Cortex of kidney (tissue), 1 donor: ENCODE measurements at places on chromosomes 2 and 18.

DNA sequence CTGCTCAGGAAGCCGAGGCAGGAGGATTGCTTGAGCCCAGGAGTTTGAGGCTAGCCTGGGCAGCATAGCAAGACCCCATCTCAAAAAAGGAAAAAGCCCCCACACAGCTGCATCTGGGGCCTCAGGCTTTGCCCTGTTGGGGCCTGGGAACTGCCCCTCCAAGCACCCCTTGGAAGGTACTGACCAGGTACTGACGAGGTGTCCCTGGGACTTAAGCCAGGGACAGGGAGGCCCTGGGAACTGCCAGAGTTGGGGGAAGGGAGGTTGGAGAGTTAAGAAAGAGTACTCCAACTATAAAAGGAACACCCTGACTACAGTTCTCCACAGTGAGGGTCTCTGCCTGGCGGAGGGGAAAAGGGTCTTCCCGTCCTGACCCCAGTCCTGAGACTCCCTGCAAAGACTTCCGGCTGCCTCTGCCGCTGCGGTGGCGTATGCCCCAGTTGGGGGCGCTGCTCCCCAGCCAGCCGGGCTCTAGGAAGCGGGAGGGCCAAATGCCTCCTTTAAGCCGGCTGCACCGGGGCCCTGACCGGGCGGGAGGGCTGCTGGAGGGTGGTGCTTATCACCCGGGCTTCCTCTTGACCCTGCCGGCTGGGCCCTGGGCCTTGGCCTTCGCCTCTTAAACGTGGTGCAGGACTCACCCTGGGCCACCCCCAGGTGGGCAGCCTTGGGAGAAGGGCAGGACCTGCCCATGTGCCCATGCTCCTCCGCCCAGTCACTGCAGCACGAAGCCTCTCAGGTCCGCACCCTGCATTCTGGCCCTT is 12.8 kb downstream of the SLC30A3 start:
- no peak for DNase-seq

DNA sequence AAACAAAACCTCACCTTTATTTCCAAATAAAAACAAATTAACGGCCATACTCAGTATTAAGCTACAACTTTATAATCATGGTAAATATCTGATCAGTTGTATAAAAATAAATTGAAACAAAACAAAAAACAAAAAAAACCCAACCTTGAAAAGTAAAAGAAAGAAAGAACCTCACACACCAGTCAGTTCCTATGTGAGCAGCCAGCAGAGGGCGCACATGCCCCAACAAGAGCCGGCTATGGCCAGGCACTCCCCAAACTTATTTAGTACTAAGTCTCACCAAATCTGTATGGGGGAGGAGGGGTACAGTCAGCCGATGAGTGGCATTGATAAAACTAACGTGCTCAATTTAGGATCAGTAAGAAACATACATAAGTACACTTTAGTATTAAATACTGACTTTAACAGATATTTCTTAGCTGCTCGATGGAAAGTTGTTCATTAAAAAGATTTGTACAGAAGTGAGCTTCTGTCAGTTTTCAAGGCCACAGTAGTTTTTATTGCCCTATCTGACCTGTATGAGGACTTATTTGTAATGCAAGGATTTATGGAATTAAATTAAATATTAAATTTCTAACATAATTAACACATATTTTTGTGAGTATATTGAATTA is 172.6 kb downstream of the TCF4 start:
- DNase-seq, result no peak

DNA sequence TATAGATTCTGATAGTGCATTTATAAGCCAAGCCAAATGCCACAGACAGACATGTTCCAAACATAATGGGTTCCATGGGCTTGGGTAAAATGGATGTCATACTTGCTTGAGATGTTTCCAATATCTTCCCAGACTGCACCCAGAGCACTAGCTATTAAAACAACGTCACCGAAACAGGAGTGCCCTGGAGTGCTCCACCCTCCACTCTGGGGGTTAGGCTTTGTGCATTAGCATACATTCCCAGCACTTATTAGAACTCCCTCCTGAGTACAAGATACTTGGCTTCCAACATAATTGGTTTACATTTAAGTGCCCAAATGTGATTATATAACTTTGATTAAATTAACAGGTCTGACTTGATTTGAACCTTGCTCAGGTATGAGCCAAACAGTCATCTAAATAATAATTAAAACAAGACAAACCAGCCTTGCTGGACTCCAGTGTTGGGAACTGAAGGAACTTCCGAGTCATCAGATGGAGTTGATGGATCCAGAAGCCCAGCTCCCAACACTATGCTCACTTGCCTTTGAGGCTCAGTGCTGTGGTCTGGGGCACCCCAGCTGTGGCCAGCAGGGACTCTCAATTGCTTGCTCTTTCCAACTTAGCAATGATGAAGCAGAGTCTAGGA is 60.5 kb upstream of the LGALSL start:
- DNase-seq, result no peak

DNA sequence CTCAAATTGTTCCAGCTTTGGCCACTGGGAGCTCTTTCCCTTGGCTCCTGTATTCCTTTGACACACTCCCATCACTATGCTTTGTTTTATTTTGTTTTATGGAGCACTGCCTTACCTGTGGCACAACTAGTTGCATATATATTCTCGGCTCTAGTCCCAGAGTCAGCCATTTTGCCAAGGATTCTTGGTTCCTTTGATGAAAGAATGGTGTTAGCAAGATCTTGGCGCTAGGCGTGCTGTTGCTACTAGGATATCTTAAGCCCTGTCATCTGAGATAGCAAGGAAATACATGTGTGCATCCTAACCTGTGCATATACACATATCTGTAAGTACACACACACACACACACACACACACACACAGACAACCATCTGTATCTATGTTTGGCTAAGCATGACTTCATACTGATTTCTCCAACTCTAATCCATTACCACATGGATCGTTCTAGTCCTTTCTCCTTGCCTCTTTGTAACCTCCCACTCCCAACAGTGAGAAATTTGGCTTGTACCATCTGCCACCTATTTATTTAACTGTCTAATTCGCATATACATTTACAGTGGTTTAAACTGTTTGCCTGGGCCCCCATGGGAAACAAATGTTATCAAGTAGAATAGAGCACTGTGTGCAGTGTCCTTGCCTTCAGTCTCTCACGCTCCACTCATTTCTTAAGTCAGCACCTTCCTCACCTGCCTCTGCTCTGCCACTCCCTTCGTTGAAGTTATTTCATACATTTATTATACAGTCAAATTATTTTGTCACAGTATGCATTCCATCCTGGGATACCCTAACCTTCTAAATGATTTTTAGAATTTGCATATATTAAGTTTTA is 137.5 kb upstream of the MAP3K20 start:
- DNase-seq, result no peak

DNA sequence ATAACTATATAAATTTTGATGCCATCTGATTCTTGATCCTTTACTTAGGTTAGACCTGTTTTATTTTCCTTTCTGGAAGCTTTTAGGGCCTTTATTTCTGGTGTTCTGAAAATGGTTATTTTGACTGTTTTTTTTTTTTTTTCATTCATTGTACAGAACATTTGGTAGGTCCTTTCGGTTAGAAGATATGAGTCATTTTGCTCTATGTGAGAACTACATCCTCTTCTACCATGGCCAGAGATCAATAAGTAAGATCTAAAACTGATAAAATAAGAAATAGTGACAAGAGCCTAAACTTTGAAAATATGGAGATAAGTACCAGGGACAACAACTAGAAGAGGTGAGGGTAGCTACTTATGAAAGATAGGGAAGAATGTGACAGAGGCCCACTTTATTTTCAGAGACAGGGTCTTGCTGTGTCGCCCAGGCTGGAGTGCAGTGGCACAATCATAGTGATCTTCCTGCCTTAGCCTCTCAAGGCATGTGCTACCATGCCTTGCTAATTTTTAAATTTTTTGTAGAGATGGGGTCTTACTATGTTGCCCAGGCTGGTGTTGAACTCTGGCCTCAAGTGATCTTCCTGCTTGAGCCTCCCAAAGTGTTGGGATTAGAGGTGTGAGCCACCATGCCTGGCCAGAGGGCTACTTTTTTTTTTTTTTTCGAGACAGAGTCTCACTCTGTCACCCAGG is 66.5 kb downstream of the EIF2AK3 start:
- DNase-seq, result no peak

GRCh38 chr18:49645196-49645595 is 83.3 kb downstream of the LIPG start:
- no peak for DNase-seq

- no peak for DNase-seq
Measured at GRCh38 chr2:43837831-43838559, 644 bp downstream of the ABCG5 start.

GRCh38 chr2:133644846-133645245 is 76.6 kb upstream of the NCKAP5 start:
- no peak for DNase-seq

DNA sequence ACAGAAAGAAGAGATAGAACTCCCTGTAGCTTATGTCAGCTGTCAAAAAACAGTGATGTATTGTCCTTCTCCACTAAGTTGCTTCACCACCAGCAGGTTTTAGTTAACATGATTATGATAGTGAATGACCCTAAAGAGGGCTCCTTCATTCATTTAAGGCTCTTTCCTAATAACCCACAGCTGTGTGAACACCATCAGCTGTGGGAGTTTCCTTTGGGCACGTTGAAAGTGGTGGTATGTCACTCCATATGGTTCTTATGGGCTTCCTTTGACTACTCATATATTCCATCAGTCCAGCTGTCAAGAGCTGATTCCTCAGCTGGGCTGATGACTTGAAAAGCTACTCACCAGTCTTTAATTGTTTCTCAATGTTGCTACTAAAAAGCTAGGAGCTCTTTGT is 210.3 kb downstream of the UBE2E3 start:
- DNase-seq, result no peak

DNA sequence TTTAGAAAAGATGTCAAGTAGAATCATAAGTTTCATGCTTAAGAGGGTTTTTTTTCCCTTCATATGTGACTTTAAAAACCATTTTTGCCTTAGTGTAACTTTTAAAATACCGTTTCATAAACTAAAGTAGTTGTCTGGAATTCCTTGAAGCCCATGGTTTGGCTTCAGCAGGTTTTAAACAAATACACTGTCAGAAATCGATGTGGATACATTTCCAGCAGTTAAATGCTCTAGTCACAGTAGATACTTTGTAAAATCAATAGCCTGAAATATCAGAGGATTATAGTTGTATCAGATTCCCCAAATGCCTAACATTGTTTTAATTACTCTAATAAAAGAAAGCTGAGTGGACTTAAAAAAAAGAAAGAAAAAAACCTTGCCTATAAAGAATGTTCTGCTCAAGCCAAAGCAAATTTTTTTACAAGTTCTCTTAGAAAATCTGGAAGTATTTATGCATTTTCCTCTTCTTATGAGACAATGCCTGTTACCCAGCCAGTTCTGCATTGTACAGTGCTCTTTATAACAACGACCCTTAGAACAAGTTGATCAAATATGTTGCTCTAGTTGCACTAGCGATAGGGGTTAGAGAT is 260.5 kb downstream of the LTBP1 start:
- no peak for DNase-seq

GRCh38 chr2:99861376-99861760 is 281.0 kb downstream of the AFF3 start:
- no peak for DNase-seq

DNA sequence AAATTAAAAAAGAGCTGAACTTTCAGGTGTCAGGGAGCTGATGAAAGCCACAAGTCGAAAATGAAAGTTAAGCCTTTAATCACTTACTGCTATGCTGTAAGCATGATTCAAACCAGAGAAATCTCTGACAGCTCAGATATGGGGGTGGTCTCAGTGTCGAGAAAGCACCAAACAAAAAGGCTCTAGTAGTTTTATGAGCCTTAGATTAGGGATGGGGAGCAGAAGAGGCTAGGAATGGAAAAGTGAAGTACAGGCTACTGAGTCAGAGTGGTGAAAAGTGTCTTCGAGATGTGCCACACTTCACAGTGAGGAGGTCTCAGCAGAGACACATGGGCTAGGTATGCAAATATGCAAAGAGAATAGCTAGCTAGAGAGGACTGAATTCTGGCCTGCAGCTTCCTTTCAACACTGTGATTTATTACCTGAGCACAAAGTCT is 482.2 kb downstream of the SPAG16 start:
- no peak for DNase-seq
